DMS79 treated with DMSO at 0.1 percent for 48 hours (cell line): ENCODE measurements at places on chromosomes 4 and X.

- DNase-seq, result no peak
These were observed 34.9 kb upstream of the SH3RF1 start for GRCh38 chr4:169305651-169306050.

GRCh38 chr4:168781341-168781740 lies 228.7 kb downstream of the CBR4 start:
- no peak for DNase-seq

GRCh38 chr4:189136462-189136861 lies 804.2 kb upstream of the FRG1 start:
- DNase-seq, result no peak

- no peak for DNase-seq
These were observed 64.6 kb upstream of the TRPC5 start for GRCh38 chrX:112147206-112147605.
